ENCODE measurements at places on chromosomes 16 and 17.

GRCh38 chr16:23324727-23325126 lies 22.6 kb downstream of the SCNN1B start:
- DNase-seq: no peak

- no peak for DNase-seq
These were observed 127.7 kb downstream of the XYLT1 start for GRCh38 chr16:17343028-17343427.

- no peak for DNase-seq
These were observed 29.0 kb upstream of the HEATR6 start for GRCh38 chr17:60107526-60108257.

GRCh38 chr16:69496376-69496775 lies 69.4 kb upstream of the NFAT5 start:
- no peak for DNase-seq

DNA sequence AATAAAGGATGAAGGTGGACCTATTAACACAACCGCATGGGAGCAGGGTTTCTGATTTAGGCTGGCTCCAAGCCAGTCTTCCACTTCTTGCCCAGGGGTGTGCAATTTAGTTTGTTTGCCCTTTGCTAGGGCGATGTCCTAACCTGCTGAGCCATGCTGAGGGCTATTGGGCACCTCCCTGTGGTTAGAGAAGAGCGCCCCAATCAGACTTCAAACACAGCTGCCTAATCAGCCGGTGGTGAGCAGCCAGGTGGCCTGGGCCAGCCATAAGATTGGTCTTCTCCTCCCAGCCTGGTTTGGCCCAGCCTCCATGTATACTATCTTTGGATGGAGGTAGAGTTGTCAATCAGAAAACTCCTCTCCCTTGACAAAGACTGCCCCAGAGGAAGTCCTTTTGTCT lies 15.7 kb downstream of the TMEM94 start:
- no peak for DNase-seq

GRCh38 chr17:67374329-67375053 lies 2.6 kb upstream of the PITPNC1 start:
- no peak for DNase-seq

DNA sequence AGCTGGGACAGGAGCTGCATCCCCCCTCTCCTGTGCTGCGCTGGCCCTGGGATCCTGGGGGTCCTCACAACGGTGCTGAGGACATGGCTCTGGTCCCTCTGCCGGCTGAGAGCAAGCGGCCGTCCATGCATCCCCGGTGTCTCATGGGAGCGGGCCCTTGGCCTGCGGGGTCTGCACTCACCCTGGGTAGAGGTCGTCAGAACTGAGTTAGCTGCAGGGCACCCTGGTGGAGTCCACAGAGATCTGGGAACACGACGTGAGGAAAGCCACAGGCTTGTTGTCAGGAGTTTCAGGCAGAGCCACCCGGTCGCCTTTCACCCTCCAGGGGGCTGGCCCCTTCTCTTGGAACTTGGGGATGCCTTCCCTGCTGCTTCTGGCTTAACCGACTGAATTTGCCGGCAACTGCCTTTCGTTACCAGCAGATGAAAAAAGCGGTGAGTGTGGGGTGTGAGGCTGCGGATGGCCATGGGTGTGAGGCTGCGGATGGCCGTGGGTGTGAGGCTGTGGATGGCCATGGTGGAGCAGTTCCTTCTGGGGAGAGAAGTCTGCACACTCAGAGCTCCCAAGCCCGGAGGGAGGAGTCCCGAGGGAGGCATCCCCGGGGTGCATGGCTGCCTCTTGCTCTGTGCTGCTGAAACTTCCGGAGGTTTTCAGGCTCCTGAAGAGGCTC lies 81.7 kb downstream of the LMF1 start:
- no peak for DNase-seq

DNA sequence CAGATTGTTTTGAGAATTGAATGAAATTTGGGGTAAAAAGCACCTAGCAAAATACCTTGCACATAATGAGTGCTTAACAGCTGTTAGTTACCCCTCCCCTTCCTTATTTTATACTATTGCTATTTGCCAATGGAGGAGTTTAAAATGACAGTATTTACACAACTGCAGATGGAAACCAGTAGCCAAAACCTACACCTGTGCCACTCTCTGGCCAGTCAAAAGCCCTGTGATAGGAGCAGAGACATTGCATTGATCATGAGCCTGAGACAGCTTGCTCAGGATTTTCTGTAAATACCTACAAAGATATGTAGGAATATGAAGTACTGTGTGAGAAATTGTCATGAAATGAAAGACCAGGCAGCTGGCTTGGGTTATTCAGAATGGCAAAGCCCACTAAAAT lies 115.3 kb upstream of the HLF start:
- DNase-seq: no peak

DNA sequence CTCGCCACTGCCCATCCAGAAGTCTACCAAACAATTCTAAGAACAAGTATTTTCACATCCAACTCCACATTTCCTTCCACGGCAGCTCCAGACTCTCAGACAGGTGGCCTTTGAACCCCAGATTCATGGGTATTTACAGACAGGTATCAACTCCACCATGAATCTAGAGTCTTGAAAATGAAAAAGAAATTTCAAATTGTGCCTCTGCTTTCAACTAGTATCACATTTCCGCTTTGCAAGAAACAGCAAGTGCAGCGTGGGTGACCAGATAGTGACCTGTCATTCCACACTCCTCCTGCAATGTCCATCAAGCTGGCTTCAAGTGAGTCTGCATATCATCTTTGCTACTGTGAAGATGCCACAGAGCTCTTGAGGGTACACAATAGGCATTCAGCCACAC lies 232.4 kb upstream of the RPL38 start:
- no peak for DNase-seq

DNA sequence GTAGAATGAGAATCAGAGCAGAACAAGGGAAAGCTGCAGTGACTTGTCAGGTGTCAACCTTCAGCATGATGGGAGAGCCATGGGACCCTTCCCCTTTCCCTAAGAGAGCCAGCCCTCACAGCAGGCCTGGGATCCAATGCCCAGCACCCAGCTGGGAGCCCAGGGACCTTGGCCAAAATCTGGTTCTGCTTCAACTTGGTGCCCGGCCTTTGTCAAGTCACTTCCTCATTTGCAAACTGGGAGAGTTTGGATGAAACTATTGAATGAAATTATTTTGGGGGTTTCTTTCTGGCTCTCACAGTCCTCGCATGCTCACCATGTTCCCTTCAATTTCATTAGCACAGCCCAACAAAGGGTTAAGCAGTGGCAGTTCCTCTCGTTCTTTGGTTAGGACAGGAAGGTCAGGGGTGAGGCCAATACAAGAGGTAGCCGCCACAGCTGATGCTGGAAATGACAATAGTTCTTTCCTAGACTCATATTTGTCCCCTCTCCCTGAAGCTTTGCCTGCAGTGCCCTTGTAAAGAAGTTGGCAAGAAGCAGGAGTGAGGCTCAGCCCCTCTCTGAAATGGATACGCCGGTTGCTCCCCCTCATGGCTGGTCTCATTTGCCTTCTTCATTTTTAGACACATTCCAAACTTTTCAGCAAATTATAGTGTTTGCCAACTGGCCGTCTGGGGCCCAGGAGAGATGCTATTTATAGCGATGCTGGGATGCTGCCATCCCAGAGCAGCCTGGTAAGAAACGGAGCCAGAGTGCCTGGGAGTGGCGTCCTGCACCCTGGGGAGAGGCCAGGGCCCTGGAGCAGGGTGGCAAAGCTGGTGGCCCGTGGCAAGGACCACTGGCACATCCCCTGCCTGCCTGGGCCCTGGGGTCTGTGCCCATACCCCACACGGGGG lies 34.5 kb upstream of the MEOX1 start:
- no peak for DNase-seq

- DNase-seq: peak; percentile 55
These were observed 14.7 kb upstream of the WNT3 start for GRCh38 chr17:46832945-46833839.

DNA sequence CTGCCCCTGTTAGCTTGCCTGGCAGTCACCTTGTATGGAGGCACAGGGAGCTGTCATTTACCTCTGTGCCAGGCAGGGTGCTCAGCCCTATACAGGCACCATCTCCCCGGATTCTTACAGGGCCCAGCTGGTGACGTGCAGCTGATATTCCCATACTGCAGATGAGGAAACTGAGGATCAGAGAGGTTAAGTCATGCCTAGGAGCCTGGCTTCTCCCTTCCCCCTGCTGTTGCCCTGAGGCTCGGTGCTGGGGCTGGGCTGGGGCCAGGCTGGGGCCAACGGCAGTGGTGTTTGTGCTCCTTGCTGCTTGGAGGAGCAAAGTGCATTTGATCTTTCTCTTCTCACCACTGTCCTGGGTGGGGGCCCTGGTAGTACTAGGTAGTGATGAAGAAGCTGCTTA lies 54.7 kb upstream of the IL34 start:
- no peak for DNase-seq

DNA sequence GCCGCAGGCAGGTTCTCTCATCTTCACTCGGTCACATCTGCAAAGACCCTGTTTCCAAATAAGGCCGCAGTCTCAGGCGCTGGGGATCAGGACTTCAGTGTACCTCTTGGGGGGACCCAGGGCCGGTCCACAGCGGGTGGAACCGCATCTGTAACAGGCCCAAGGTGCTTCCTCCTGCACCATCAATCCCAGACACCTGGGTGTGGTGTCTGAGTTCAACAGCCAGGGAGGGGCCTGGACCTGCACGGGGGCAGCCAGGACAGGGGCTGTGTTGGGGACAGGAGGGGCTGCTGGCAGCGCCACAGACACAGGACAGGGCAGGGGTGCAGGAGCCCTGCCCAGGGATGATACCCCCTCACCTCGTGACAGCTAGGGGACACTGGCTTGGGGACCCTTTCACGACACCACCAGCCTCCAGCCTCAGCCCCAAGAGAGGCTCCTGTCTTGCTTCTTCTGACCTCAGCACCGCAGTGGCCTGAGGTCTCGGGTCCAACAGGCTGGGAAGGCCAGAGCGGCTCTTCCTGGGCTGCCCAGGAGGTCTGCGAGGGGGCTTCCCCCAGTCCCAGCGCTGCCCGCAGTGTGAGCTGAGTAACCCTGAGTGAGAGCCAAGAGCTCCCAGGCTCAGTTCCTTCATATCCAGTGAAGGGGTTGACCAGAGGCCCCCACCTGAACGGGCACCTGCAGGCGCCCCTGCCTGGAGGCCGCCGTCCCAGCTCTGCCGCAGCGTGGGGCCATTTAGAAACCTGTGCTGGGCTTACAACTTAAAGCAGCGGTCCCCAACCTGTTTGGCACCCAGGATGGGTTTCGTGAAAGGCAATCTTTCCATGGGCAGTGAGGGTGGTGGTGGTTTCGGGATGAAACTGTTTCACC lies 30.7 kb upstream of the BAHCC1 start:
- no peak for DNase-seq

DNA sequence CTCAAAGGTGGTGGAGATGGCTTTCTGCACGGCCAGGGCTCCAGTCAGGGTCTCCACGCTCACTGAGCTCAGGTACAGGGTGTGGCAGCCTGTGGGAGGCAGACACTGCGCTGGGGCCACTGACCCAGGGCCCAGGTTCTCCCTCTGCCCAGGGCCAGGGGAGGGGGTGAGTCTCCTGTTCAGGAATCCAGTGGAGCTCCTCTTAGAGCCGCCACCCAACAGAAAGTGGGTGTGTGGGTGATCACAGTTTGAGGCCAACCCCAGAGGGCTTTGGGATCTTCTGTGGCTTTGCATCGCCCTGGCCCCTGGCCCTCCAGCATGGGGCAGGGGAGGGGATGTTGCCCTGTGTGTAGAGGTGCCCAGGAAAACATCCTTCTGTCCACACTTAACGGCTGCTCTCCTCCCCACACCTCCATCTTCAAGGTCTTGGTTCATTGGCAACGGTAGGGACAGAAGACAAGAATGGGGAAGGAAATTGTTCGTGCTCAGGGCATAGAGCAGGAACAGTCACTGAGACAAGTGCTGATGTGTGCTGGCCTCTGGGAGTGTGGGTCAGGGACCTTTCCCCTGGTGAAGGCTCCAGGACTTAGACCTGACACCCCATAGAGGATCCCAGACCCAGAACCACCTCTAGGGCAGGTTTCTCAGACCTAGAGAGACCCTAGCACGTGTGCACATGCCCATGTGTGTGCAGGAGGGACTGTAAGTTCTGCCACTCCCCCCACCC lies 21.5 kb downstream of the TNS4 start:
- no peak for DNase-seq

- DNase-seq: no peak
These were observed 895.8 kb upstream of the SOX9 start for GRCh38 chr17:71224824-71225575.

- DNase-seq: no peak
These were observed 91.6 kb downstream of the XYLT1 start for GRCh38 chr16:17379121-17379571.

GRCh38 chr16:19649980-19650379 lies 68.0 kb downstream of the KNOP1 start:
- DNase-seq: no peak

- no peak for DNase-seq
These were observed 151.3 kb downstream of the C16orf95 start for GRCh38 chr16:87165885-87166284.

GRCh38 chr17:48637323-48638260 lies 11.4 kb upstream of the HOXB9 start:
- DNase-seq: peak; percentile 82

GRCh38 chr17:80889231-80890195 lies 102.1 kb upstream of the CHMP6 start:
- no peak for DNase-seq
